Activated effector memory CD4-positive, alpha-beta T cell treated with anti-CD3 and anti-CD28 coated beads, Interleukin-2, amount 50 U/mL, for 16 hours (primary cell): ENCODE measurements at places on chromosomes 3 and 15.

DNA sequence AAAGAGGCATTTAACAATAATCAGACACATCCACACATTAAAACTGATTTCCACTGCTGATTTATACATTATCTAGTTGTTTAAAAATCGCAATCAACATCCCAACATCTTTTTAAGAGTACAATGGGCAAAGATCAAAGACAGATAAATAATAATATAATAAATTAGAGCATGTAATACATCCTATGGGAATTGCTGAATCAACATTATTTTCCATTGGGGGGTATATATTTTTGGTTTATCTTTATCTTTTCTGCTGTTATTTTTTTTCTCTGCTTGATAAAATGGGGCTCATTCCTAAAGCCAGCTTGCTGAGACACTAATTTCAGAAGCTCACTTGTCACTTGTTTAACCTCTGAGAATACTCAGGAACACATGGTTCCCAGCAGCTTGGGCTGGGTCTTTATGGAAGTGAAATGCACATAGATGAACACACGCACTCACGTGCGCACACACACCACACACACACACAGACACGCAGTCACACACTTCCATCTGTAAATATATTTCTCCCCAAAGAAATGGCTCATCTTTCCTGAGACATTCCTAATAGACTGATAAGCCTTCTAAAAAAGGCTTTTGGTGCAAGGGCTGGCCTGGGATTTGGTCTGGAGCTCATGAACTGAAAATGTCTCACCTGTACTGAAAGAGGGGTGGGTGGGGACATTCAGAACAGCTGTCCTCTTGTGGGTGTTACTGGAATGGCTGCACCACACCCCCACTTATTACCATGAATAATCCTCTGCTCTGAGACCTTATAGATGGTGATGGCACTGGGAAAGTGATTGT, 3.5 kb upstream of the PPIB start:
- DNase-seq: no peak

DNA sequence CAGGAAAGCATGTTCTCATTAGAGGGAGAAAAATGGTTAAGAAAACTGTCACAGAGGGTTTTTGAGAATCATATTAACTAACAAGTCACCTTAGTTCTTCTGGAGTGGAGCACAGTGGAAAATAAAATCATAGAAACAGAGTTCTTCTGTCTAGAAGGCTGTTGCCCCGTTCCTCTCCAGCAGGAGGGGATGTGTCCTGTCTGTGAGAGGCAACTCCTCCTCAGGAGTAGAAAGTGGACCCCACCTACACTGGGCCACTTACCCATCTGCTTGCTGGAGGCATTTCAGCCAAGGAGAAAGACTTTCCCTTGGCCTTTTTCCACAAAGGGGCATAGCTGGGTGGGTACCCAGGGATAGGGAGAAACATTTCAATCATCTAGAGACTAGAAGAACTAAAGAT, 106.6 kb downstream of the SSR3 start:
- DNase-seq: peak; percentile 72

DNA sequence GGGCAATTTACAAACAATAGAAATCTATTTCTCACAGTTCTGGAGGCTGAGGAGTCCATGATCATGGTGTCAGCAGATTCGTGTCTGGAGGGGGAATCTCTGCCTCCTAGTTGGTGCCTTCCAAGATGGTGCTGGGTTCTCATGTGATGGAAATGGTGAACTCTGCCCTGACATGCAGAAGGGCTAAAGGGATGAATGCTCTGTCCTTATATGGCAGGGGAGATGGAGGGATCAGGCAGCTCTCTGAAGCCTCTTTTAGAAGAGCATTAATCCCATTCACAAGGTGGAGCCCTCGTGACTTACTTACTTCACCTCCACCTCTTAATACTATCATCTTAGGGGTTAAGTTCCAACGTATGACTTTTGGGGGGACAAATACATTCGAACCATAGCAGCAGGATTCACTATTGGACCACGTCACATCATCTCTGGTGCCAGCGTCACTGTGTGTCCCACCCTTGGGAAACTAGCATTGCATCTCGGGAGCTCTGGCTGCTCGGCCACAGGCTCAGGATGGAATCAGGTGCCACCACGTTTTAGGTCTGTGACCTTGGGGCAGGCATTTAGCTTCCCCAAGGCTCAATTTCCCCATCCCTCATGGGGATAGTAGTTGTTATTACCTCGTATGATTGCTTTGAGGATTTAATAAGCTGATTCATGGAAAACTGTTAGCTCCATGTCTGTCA, 53.0 kb downstream of the SV2B start:
- no peak for DNase-seq

- DNase-seq: no peak
Measured at GRCh38 chr15:25965326-25965725, 102.2 kb upstream of the ATP10A start.

DNA sequence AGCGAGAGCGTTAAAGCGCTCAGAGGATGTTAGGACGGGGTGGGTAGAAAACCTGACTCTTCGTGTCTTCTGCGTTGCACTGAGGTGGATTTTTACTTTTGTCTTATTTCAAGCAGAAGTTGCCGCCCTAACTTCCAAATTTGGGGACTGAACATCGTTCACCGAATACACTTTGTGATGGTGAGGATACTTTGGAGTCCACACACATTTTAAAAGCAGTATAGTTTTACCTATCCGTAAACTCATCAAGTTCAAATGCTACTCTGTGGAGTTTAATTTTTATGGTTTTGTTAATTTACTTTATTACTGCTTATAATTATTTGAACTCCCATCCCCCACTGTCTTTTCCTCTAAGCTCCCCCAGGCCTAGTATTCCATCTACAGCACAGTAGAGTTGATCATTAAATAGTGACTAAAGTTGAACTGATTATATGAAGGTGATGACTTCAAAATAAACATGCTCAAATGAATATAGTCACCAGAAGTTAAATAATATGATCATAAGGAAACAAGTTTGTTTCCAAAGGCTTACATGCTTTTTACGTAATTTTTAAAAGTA, 617 bp upstream of the EOGT start:
- no peak for DNase-seq

DNA sequence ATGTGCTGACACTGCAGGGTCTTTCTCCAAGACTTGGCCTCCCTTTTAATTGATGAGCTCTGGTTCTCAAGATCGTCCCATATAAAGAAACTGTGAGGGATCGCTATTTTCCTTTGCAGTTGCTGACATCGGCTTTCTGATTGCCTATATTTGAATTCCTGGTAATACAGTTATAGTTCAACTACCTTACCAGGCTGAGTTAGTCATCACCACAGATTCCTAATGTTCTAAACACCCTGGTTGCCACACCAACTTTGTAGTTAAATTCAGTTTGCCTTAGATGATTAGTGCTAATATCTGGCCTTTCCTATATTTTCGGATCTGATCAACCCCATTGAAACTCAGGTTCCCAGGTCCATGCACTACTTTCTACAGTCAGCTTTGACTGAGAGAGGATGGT, 125.0 kb downstream of the GMNC start:
- no peak for DNase-seq

- DNase-seq: peak; percentile 39
Measured at GRCh38 chr3:53813229-53813628, 33.0 kb downstream of the CHDH start.

GRCh38 chr3:193416629-193417028, 38.1 kb upstream of the ATP13A5 start:
- DNase-seq: no peak

GRCh38 chr3:185658943-185659342, 72.8 kb downstream of the SENP2 start:
- DNase-seq: no peak

DNA sequence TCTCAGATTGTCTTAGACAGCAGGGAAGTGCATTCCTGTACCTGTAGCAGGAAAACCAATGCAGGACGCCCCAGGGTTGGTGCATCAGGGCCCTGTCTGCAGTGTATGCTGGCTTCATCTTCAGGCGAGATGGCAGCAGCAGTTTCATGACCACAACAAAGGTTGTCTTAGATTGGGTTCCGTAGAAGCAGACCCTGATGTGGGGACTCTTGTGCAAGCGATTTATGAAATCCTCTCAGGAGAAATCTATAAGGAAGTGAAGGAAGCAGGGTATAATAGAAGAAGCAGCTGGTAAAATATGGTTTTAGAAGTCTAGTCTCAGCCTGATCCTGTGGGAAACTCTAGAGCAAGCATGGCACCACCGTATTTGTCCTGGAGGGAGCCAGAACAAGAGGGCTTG, 25.0 kb downstream of the DNAH1 start:
- DNase-seq: no peak

GRCh38 chr3:78734048-78734637, 1033.7 kb downstream of the ROBO1 start:
- DNase-seq: no peak
